ENCODE measurements at places on chromosomes 3 and 15. TPM values are rescaled to one million over a fixed set of nuclear protein-coding genes. Genes with fewer than 3 reads are reported as not detected.

GRCh38 chr3:153052096-153052460 is 109.9 kb upstream of the RAP2B start:
- DNase-seq: peak; percentile 95

DNA sequence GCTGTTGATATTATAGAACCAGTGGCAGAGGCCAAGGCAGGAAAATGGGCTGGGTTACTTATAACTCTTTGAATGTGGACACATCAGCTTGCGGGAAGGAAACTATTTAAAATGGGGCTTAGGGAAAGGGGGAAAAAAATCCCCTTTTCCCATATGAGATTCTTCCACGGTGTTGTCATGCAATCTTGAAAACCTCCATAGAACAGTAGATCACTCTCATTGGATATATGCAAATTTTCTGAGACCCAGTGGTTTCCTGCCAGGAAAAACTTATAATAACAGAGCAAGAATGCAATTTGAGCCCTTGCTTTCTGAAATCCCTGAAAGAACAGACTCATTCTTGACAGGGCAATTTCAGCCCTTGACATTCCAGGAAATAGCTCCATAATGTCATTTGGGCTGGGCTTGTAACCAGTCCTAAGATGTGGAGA is 31.1 kb downstream of the TMEM212 start:
- DNase-seq: peak; percentile 99

Gene LDHAL6B
- not detected for polyA plus RNA-seq

Gene GPR149
- polyA plus RNA-seq: not detected

- no peak for DNase-seq
These were observed 327.9 kb upstream of the TRIM42 start for GRCh38 chr3:140349938-140350337.

GRCh38 chr3:13152826-13153710 is 79.8 kb upstream of the IQSEC1 start:
- no peak for DNase-seq

GRCh38 chr15:93070551-93071296 is 18.3 kb downstream of the RGMA start:
- DNase-seq: no peak
